ENCODE measurements at places on chromosomes 2 and 18.

GRCh38 chr2:3575534-3576262 is 638 bp downstream of the RPS7 start:
- DNase-seq = peak; percentile 17

- no peak for DNase-seq
These were observed 12.7 kb upstream of the BOK start for GRCh38 chr2:241545523-241546473.

DNA sequence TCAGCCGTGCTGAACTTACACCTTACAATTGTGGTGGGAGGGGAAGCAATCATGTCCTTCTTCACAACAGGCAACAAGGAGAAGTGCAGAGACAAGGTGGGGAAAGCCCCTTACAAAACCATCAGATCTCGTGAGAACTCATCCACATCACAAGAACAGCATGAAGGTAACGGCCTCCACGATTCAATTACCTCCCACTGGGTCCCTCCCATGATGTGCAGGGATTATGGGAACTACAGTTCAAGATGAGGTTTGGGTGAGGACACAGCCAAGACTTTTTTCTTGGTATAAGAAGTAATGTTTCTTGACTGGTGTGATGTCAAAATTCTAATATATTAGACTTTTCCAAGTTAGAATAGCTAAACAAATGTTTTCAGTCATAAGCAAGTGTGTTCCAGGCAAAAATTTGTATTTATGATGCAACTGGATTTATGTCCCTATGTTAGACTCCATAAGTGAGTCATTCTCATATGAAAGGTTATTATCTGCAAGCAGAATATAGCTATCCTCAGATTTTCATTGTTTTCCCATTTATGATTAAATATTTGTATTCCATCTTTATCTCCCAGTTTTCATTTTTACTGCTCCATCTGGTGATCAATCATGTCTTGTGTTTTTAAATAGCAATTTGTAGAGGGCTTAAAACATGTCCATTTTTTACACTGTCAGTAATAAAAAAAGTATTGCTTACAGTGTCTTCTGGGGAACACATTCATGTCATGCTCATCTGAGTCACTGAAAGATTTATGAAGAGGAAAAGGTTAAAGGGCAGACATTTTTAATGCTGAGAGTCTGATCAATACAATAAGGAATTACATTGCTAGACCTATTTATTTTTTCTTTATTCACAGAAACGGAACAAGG is 995.2 kb upstream of the CDH2 start:
- DNase-seq = no peak

- DNase-seq = no peak
These were observed 172.0 kb downstream of the SLC4A10 start for GRCh38 chr2:161796192-161796591.

DNA sequence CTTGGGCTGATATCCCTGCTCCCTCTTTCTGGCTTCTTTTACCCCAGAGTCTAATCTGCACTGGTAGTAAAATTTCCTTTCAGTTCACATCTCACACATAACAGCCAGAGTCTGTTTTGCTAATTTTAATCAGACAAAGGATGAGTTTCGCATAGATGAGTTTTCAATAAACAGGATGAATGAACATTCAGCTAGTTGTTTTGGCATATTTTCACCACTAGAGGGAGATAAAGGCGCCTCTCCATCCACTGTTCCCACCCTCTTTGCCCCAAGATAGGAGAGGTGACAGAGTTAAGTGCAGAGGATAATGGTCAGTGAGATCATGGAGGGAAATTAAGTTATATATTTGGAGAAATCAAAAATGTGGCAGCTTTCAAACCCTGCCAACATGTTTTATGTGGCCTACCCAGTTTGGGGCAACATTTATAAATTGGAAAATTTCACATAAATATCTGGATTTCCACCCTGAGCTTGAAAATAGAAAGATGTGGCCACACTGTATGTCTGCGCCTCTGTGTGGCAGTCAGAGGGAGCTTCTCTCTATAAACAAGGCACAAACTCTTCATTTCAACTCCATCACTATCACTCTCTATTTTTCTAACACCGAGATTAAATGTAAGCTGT is 48.5 kb upstream of the DTNA start:
- DNase-seq = no peak

- DNase-seq = no peak
These were observed 63.9 kb downstream of the PRKRA start for GRCh38 chr2:178386986-178387597.

GRCh38 chr2:24793761-24794435 is 673 bp downstream of the CENPO start:
- no peak for DNase-seq

Measured in stimulated activated CD8-positive, alpha-beta memory T cell treated with anti-CD3 and anti-CD28 coated beads, Interleukin-15, amount 100 ng/mL, for 24 hours (primary cell).